ENCODE measurements at places on chromosomes 4 and X.

DNA sequence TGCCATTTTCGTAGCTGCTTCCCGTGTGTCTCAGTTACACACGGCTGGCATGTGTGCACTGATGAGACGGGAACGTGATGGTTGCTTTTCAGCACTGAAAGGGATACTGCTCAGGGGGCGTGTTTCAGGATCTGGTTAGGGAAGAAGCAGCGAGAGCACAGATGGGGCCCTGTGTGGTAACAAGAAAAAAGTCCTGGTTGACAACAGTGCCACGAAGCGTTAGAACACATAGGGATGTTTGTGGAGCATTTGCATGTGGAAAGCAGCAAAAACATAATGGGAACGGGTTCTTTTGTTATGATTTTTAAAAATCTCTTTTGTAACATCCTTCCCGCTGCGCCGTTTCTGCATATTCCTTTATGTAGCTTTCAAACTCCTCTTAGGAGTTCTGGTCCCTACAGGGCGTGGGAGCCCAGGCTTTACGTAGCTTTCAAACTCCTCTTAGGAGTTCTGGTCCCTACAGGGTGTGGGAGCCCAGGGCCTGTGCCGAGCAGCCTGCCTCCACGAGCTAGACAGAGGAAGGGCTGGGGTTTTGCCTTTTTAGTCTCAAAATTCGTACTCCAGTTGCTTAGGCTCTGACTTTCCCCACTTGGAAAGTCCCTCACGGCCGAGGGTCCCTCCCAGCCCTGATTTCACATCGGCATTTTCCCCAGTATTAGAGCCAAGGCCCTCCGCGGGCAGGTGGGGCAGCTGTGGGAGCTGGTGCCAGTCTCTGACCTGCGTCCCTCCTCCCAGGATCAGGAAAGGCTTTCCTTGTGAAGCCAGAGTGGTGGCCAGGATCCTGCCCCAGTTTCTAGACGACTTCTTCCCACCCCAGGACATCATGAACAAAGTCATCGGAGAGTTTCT, 11.0 kb upstream of the MSANTD1 start:
- DNase-seq: no peak

DNA sequence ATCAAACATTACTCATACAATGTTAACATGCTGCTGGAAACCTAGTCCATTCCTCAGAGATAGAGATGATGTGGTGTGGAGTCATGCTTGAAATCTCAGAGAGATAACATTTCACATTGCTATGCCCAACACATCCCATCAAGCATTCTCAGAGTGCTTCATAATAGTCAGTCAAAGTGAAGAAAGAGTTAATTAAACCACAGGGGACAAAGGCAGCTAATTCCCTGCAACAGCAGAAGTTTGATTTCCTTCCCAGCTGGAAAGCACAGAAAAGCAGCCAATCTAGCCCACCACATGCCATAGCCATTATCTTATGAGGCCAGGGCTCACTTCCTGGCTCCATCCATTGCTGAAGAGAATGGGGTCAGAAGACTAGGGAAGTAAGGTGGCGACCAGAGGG, 8.9 kb downstream of the KDR start:
- no peak for DNase-seq

- no peak for DNase-seq
Observed at GRCh38 chrX:21666679-21667078, 8.5 kb upstream of the KLHL34 start.

- DNase-seq: no peak
Observed at GRCh38 chr4:162056990-162057389, 106.8 kb downstream of the FSTL5 start.

Data from renal cortical epithelial cell (primary cell).